ENCODE measurements at places on chromosomes 5 and 9.
A peak's percentile ranks its signal among the peaks of the same experiment; 100 is the strongest.

GRCh38 chr9:7095058-7095457, 337.3 kb downstream of the KDM4C start:
- peak; percentile 14 for DNase-seq

GRCh38 chr5:149800633-149801032, 70.5 kb downstream of the PPARGC1B start:
- DNase-seq: no peak

DNA sequence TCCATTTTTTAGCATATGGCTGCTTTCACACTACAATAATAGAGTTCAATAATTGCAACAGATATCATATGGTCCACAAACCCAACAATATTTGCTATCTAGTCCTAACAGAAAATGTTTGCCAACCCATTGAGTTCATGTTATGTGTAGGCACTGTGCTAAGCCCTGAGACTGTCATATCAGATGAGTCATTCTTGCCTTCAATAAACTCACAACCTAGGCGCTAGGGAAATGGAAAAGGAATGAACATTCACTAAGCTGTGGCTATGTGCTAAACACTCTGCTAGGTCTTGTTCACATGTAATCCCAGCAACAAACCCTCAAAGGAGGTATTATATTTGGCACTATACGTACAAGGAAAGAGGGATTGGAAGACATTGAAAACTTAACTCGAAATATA, 8.4 kb upstream of the TIMD4 start:
- no peak for DNase-seq

DNA sequence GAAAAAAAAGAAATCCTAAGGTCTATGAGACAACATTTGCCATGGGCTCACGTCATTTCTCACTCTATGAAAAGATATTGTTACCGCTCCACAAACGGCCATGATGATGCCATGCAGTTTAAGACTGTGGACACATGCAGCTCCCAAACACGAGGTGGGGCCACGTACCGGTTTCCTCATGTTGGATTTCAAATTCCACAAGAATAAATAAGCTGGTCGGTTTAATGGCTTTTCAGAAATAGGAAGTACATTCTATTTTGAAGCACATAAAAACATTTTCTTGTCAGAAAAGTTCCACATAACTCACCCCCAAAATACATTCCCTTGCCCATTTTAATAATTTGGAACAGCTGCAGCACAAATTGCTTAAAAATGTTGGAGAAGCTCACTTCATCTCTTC, 130.6 kb downstream of the MYO10 start:
- DNase-seq: no peak

DNA sequence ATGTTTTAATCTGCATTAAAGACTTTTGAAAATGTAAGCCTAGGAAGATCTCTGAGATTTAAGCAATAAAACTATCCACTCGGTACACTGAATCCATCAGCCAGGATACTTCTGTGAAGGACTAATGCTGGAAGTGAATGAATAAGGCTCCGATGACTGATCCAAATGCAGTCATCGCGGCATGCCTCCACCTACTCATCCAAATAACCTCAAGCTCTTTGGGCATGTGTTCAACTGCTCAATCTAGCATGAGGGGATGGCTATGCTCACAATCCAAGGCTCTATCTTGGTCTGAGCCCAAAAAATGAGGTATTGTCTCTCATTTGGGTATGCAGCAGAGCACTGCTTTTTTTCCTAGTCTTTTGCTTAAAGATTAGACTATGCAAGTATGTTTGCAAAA, 19.2 kb downstream of the MARCHF3 start:
- DNase-seq: no peak

GRCh38 chr9:127349483-127350113, 47.4 kb upstream of the SLC2A8 start:
- no peak for DNase-seq

DNA sequence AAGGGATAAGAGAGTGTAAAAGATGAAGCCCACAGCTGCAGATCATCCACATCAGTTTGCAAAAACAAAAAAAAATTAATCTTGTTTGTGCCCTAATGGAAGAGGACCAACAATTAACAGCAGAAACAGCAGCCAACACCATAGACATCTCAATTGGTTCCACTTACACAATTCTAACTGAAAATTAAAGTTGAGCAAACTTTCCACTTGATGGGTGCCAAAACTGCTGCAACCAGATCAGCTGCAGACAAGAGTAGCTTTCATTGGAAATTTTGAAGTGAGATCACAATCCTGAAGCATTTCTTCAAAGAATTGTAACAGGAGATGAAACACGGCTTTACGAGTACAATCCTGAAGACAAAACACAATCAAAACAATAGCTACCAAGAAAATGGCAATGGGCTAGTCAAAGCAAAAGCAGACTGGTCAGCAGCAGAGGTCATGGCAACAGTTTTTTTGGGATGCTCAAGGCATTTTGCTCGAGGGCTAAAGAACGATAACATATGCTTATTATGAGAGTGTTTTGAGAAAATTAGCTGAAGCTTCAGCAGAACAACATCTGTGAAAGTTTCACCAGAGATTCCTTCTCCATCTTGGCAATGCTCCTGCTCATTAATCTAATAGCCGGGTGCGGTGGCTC, 4.1 kb upstream of the RBM27 start:
- no peak for DNase-seq
